ENCODE measurements at places on chromosomes 5 and 9.
A peak's percentile ranks its signal among the peaks of the same experiment; 100 is the strongest.

GRCh38 chr9:101311758-101312420 lies 72.9 kb downstream of the BAAT start:
- DNase-seq, result peak; percentile 82

DNA sequence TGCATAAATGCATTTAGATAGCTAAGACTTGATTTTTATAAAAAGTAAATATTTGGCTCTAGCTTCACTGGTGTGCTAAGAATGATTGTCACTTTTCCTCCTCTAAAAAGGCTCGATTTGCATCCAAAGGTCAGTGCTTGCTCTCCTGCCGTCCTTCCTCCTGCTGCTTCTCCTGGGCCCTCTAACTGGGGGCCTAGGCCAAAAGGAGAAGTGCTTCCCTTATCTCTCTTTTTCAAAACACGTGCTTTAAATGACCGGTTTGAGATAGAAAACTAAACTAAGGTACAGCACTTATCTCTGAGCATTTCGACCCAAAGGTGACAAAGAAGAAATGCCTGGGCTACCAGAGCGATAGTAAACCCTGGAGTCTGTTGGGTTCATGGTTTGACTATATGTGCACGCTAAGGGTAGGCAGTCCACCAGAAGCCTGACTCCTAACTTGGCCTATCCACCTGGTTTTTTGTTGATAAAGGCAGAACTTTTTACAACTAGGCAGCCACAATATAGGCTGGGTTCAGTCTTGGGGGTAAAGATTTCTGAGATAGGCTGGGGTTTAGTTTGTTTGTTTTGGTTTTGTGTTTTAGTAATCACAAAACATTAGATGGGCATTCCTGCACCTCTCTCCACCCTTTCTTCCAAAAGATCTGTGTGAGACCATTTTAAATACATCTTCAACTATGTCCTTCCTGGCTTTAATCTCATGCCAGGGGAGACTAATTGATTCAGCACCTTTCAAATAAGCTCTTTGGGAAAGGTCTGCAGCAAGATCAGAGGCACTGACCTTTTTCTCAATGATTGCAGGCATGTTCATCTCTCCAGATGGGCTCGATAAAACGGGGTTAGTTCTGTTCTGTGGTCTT lies 3.8 kb downstream of the NR2F1-AS1 start:
- no peak for DNase-seq

DNA sequence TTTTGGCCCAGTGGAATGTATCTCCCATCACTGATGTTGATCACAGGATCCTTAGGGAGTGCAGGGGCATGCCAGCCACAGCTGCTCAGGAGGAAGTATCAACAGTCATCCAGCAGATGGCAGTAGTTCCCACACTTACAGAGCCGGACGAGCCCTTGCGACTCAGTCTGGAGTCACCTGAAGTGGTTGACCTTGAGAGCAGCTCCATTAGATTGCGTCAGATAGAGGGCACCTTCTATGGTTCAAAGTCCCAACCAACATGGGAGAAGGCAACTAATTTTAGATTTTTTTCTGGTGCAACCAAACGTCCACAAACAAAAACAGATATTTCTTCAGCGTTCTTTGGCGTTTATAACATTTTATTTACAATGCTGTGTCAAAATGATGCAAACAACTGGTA lies 124.5 kb downstream of the EGFLAM start:
- DNase-seq, result peak; percentile 42

DNA sequence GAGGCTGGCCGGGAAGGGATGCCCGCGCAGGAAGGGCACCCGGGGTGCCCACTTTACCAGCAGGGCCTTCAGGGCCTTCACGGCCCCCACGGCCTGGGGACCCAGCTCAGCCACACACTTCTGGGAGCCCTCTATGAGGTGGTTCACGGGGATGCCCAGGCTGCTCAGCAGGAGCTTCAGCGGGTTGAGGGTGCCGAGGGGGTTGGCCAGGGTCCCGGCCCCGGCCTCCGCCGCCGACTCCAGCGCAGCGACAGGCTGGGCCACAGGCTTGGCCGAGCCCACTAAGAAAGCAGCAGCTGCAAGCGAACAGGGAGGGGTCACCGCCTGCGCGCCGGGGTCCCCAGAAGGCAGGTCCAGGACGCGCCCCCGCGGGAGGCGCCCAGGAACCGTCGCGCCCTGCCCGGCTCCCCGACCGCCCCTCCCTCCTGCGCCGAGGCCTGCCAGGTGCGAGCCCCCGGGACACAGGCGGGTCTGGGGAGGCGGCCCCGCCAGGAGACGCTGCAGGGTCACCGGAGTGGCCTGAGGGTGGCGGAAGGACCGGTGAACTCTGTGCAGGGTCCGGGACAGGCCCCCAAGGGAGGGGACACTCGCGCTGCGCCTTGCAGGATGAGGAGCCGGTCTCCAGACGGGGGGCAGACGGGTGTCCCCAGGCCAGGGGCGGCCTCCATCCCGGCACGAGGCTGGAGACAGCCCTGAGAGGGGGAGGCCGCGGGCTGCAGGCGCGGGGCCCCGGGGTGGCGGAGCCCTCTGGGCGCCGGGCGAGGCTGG lies 572 bp downstream of the SCGB3A1 start:
- DNase-seq, result no peak

GRCh38 chr5:124300815-124301621 lies 445.4 kb downstream of the ZNF608 start:
- DNase-seq, result no peak

GRCh38 chr5:115875447-115875846 lies 33.7 kb downstream of the AP3S1 start:
- DNase-seq, result no peak

DNA sequence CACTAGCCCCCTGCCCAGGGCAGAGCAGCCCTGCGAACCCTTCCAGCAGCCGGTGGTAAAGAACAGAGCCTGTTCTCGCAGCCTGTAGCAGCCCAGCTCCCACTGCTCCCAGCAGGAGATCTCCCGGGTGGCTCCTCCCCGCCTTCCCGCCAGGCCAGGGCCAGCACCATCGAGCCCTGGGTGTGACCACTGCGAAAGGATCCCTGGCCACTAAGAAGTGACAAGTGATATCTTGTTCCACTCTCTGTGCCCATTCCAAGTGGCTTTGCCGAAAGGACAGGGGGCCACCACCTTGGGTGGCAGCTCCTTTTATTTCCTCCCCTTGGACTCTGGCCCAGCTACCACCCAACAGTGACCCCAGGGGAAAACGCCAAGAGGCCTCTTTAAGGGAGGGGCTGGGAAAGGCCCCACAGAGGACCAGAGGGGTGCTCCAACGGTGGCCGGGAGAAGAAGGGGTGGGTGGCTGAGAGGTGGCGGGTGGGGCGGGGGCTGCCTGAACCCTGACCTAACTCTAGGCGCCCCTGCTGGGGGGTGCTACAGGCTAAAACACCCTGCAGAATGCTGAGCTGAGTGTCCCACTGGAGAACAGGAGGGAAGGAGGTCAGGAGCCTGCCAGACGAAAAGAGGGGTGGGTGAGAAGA lies 1.6 kb downstream of the NACC2 start:
- DNase-seq, result peak; percentile 22

- no peak for DNase-seq
These were observed 1.0 kb downstream of the STARD4 start for GRCh38 chr5:111511174-111511830.

GRCh38 chr9:136576269-136576626 lies 30.4 kb upstream of the NOTCH1 start:
- DNase-seq, result no peak

- no peak for DNase-seq
These were observed 34.9 kb downstream of the MTMR12 start for GRCh38 chr5:32277798-32278197.

GRCh38 chr5:74028976-74029375 lies 403.0 kb downstream of the ARHGEF28 start:
- no peak for DNase-seq

GRCh38 chr5:163189023-163189553 lies 248.3 kb upstream of the CCNG1 start:
- DNase-seq, result no peak

GRCh38 chr9:108787690-108788048 lies 68.1 kb downstream of the ACTL7B start:
- no peak for DNase-seq

GRCh38 chr5:152443935-152444334 lies 38.9 kb upstream of the NMUR2 start:
- DNase-seq, result no peak

GRCh38 chr5:135386886-135387628 lies 12.0 kb downstream of the MACROH2A1 start:
- DNase-seq, result no peak

DNA sequence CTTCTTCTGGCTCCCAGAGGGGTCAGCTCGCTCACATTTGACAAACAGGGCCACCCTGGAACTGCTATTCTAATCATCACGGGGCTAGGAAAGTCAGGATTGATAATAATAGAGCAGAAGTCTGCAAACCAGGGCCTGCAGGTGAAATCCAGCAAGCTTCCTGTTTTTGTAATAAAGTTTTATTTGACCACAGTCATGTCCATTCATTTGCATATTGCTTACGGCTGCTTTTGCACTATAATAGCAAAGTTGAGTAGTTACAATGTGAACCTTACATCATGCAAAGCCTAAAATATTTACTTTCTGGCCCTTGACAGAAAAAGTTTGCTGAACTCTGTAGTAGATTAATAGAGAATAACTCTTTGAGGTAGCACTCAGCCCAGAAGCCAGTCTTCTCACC lies 63.2 kb upstream of the CTXN3 start:
- no peak for DNase-seq

DNA sequence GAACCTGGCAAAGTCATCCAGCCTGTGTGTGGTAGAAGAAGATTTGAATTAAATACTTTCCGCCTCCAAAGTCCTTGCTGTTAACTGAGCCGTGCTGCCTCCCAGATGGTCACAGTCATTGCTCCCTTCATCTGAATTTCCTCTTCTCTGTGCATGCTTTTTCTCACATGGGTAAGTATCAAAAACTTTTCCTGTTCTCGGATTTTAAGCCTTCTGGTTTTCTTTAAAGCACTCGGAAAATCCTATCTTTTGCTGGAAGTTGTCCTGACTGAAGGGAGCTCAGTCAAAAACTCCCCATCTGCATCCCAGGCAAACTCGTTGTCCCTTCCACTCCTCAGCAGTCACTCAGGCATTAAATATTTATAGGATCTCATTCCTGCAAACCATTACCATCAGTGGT lies 290.0 kb upstream of the PIK3R1 start:
- no peak for DNase-seq
